Hematopoietic multipotent progenitor cell treated with erythropoietin and hydrocortisone succinate and interleukin-3 and kit ligand, for 8 days (in vitro differentiated cells): ENCODE measurements at places on chromosomes 4 and X.

DNA sequence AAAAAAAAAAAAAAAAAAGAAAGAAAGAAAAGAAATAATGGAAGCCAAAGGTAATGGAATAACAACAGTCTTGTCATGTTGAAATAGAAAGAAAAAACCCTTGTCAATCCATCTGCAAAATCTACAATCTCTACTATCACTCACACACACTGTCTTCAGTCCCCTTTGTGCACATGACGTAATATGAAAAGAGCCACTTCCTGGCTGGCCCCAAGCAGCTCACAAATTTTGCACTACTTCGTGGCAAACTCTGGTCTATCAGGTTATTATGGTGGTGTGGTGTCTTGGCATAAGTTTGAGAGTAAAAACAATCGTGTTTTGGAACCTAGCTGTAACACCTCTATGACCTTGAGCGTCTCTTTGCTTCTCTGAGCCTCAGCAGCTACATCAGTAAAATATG lies 8.3 kb upstream of the AFAP1 start:
- no peak for DNase-seq

DNA sequence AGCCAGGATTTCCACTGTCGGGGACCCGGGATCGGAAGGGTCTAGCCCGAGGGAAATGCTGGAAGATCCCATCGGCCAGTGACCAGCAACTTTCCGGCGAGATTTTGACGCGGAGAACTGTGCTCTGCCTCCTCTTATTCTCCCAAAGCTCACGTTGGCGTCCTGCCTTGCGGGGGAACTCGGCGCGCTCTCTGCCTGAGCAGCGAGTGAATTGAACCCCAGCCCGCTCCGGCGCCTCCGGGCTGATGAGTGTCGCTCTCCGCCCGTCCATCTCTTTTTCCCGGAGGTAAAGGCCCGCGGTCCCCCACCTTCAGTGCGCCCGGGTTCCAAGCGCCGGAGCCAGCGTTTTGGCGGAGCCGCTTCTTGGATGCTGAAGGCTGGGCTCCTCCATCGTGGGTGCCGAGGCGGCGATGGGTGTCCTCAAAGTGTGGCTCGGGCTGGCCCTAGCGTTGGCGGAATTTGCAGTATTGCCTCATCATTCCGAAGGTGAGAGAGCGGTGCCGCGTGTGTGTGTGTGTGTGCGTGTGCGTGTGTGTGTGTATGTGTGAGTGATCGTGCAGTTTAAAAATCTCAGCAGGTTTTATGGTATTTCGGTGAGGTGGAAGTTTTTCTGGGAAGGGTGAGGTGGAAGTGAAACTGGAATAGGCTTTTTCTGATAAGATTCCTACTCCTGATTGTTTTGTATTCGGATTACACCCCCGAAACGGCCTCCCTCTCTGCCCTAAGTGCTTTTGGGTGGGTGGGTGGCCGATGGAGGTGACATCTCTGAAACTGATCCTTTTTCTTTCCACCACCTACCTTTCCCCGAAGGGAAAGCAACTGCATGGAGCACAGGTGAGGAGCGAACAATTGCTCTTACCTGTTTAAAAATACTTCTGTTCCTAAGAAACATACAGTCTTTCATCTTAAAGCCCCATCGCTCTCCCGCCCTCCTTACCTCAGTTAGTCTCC lies 752 bp downstream of the FRAS1 start:
- DNase-seq, result no peak

- DNase-seq, result no peak
Observed at GRCh38 chr4:109302361-109303139, at the start of gene COL25A1. COL25A1 (minus strand) TSS chr4:109302658.

GRCh38 chr4:41204400-41204978 lies 9.9 kb downstream of the APBB2 start:
- DNase-seq, result no peak

GRCh38 chr4:123127218-123127617 lies 204.8 kb upstream of the NUDT6 start:
- DNase-seq, result peak; percentile 56

DNA sequence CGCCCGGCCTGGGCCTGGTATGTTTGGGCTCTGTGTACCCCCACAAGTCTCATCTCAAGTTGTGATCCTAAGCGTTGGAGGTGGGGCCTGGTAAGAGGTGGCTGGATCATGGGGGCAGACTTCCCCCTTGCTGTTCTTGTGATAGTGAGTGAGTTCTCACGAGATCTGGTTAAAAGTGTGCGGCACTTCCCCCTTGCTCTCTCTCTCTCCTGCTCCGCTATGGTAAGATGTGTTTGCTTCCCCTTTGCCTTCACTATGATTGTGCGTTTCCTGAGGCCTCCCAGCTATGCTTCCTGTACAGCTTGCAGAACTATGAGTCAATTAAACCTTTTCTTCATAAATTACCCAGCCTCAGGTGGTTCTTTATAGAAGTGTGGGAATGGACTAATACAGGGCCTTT lies 53.0 kb downstream of the CHST7 start:
- DNase-seq, result no peak

- no peak for DNase-seq
Observed at GRCh38 chr4:111959222-111959621, 186.0 kb upstream of the FAM241A start.

- DNase-seq, result no peak
Observed at GRCh38 chr4:1234811-1235292, 14.1 kb downstream of the CTBP1 start.

GRCh38 chr4:114399105-114399504 lies 199.5 kb upstream of the UGT8 start:
- DNase-seq, result no peak

GRCh38 chrX:107750861-107751445 lies 24.6 kb downstream of the TSC22D3 start:
- DNase-seq, result no peak

GRCh38 chr4:177718514-177718913 lies 276.3 kb upstream of the AGA start:
- no peak for DNase-seq

- DNase-seq, result peak; percentile 48
Observed at GRCh38 chr4:74038425-74039314, at the start of gene CXCL3. CXCL3 (minus strand) TSS chr4:74038689; CDS start chr4:74038611, 78 bp downstream.

- DNase-seq, result peak; percentile 81
Observed at GRCh38 chr4:2837904-2838496, 5.6 kb upstream of the ADD1 start.

DNA sequence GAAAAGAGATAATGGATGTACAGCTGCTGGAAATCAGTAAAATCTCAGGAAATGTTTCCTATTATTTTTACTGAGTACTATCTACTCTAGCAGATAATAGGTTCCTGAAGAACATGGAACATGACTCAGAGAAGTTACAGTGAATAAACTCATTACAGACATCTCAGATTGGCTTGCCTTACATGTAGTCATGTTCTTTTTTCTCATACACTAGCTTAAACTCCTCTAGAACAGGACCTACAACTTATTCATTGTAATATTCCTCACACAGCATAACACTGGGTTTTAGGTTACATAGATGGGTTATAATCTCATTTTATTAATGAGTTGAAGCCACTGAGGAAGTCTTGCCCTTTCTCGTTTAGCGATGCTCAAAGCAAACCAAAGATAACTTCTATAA lies 86.9 kb upstream of the BMP2K start:
- peak; percentile 34 for DNase-seq

DNA sequence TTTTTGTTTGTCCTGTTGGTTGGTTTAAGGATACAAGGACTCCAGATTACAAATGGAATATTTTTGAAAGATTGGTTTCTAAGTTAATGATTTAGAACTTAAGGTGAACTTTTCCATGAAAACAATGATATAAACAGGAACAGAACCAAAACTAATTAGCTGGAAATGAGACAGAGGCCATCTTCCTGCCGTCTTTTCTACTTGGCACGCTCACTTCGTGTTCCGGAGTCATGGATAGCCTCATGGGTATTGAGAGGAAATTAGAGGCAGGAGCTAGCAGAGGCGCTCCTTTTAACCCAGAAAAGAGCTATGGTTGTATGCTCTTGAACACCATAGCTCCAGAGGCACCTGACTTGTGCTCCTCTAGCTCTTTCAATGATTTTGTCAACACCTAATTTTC lies 2.4 kb downstream of the FAM241A start:
- DNase-seq, result peak; percentile 32

DNA sequence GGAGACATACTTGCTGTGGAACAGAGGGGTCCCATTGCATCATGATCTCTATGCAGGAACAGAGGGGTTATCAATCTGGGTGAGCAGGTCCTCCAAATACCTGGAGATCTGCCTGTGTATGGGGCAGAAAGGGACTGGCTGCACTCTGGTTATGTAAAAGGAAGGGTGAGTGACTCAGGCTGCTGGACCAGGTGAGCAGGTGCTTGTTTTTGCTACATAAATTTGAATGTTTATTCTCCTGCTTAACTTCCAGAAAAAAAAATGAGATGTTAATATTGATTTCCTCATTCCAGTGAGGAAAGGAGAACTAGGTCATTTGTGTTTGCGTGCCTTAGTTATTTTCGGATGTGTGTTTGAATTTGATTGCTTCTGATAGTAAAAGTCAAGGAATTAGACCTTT lies 225.8 kb upstream of the TRAM1L1 start:
- DNase-seq, result no peak

- no peak for DNase-seq
Observed at GRCh38 chr4:40559585-40560465, 69.8 kb downstream of the RBM47 start.

DNA sequence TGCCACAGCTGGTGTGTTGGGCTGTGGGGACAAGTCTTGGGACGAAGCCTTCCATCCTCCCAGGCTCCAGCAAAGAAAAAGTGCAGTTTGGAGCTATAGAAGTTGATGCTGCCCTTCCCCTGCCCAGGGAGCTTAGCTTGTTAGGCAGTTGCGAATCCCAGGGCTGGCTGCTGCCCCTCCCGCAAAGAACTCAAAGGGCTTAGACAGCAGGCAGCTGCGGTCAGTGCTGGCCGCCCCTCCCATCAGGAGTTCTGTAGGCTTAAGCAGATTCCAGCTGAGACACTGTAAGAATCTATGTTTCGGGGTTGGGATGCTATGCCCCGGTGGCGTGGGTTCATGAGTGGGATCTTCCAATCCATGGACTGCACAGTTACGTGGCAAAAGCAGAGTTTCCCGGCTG lies 956.7 kb downstream of the GLUD2 start:
- no peak for DNase-seq

DNA sequence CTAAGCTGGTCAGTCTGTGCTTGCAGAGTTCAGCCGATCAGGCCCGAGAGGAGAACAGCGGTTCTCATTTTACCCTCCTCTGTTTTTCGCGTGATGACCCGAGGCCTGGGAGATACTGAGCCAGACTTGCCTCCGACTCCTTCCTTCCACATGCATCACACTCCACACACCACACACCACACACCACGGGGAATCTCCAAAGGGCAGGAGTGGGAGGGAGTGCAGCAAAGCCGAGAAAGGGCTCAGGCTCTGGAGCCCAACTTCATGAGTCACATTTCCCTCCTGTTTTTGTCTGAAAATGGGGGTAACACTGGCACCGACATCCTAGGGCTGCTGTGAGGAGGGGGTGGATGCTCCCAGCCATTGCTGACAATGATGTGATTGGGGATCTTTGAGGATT lies 38.9 kb downstream of the TKTL1 start:
- DNase-seq, result no peak
